ENCODE measurements at places on chromosomes 1 and 21.

- DNase-seq: no peak
Measured at GRCh38 chr1:84861516-84861915, 31.5 kb downstream of the LPAR3 start.

DNA sequence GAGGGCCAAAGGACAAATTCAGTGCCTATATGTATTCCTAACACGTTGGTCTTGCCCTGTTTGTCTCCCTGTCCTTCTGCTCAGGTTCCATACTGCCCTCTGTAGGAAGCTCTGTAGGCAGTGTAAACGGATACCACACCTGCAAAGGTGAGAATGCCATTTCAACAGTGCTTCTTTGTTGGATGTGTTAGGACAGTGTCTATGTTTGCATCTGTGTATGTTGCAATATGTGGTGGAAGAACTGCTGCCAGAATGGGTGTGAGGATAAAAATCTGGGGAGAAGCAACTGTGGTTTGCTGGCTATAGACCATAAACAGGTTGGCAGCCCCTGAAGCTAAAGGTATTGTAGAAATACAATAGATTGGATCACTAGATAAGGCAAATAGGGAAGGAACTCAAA, 113.1 kb upstream of the BMP8A start:
- DNase-seq: no peak

DNA sequence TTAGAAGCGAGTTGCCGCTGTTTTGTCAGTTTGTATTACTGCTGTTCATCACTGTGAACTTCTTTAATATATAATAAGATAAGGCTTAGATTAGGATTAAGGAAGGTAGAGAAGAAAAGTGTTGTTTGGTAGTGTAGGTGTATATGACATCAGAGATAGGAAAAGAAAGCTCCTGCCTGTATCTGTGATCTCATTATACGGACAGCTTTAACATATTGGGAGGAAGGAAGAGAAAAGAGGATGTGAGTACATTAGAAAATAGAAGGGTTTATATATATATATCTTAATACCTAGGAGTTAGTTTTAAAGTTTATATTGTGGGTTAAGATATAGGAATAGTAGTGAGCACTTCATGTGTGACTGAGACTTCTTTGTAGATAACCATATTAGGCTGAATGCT, 71.0 kb downstream of the RALGPS2 start:
- no peak for DNase-seq

DNA sequence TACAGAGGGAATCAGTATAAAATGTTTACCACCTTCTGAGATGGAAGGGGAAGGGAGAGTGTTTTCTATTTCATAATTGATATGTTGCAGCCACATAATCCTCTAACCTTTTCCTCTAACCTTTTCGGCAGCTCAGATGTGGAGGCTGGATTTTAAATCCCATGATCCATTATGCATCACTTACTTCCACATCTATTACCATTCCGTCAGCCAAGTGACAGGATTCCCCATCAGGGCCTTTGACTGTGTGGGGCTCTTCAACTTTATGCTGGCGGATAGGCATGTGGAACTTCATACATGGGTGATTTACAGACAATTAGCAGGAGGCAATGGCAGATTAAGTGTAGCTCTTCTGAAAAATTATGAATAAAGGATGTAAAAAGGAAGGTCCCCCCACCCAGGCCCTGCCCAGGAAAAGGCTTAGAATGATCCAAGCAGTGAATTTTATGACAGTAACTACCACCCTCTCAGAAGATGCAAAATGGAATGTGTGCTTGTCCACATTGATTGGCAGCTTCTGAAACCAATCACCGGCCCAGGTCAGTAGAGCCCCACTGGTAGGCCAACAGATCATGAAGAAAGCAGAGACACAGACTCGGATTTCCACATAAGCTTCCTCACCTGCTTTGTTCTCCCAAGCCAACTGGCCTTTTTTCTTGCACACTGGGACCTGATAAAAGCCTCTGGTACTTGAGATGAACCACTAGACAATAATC, 147.0 kb downstream of the ST6GALNAC5 start:
- no peak for DNase-seq

DNA sequence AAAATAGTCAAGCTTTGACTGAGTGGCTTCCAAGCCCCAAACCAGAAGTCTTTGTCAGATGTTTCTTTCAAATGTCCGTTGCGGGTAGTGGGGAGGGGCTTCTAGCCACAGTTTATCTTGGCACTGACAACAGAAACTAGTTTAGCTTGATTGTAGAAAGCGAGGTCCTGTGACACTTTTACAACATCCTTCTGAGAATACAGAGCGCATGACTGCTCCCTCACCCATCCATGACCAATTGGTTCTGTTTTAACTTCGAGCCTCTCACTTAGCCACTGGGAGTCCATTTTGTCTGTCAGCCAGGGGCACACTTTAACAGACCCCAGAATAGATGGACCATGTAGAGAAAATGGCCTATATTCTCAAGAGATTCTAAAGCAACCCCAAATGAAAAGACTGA, 199.2 kb upstream of the ST6GALNAC5 start:
- no peak for DNase-seq

GRCh38 chr1:47183308-47184089, 6.3 kb downstream of the PDZK1IP1 start:
- no peak for DNase-seq

DNA sequence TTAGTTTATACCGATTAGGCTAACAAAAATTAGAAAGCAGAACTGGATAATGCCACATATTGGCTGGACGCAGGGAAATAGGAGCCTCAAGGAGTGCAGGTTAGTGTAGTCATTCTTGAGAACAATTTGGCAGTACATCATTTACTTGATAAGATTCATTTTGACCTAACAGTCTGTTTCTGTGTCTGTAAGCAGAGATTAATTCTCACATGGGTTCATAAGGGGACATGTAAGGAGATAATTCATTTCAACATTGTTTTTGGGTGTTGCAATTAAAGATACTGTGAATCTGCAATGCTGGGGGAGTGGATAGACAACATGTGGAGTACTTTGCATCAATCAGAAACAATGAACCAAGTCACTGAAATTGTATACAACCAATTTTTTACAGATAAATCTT, 32.0 kb downstream of the AGO3 start:
- no peak for DNase-seq

GRCh38 chr1:109047339-109047738, 5.4 kb upstream of the WDR47 start:
- no peak for DNase-seq

DNA sequence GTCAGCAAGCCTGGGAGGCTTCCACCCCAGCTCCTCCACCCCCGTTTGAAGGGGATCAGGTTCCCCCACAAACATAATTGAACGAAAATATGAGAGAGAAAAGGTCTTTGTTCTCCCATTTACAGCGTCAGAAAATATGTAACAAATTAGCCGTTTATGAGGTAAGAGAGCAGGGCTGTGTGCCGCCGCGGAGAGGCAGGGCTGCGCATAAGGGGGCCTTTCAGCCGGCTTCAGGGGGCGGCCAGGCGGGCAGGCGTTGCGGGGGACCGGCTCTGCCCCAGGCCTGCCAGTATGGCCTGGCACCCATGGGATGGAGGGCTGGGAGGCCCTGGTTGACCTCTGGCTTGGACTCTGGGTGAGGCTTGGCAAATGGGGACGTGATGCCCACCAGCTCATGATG, 179.3 kb downstream of the TRABD2B start:
- DNase-seq: no peak

DNA sequence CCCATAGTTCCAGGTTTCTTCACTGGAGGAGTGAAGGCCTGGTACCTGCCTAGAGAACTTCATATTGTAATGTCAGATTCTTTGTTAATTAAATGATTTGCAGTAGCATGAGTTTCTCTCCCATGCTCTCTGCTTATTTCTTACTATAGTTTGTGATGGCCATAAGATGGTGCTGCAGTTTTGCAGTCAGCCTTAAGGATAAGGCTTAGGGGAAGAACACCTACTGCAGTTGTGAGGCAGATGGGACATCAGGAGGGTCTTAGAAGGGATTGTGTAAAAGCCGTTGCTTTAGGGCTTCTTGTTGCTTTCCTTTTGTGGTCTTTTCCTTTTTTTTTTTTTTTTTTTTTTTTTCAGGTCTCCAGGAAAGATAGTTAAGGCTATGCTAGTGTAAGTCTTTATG, 61.8 kb downstream of the MACF1 start:
- DNase-seq: peak; percentile 32

DNA sequence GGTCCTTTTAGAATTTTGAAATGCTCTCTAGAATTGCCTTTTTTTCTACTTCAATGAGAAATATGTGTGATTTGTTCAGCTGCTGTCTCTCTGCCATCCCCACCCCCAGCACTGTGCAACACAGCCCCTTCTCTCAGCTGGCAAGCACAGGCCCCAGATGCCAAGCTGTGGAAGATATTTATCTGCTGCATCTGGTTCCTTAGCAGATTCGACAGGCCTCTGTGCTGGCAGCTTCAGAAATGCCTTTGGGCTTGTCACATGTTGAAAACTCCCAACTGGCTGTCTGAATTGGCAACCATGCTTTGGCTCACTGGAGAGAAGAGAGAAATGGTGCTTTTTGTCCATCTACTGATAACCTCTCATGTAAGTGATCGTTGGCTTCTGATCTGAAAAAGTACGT, 206.7 kb upstream of the C1orf87 start:
- DNase-seq: peak; percentile 35

GRCh38 chr1:200869753-200870391, 2.9 kb upstream of the GPR25 start:
- DNase-seq: no peak

GRCh38 chr1:214801191-214801590, 198.2 kb downstream of the CENPF start:
- DNase-seq: no peak

DNA sequence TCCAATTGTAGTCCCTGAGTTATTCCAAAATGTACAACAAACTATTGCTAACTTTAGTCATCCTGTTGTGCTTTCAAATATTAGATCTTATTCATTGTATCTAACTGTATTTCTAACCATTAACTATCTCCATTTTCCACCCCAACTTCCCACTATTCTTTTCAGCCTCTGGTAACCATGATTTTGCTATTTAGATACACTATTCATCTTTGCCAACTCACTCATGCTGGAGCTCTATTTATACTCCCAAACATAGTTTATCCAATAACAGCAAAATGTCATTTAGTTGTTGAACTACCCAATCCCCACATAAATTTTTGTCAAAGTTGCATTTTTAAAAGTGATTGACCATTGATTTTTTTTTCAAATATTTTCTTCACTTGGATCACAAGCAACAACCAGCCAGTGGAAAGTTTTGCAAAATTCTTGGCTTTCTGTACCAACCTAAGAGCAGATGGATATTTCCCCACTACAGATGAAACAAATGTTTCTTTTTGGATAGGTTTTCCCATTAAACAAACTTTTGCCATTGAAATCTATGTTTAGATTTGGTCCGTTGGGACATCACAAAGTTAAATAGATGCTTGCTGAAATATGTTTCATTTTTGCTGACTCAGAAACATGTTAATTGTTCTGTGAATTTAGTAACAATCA, 866.0 kb downstream of the LTN1 start:
- DNase-seq: no peak

DNA sequence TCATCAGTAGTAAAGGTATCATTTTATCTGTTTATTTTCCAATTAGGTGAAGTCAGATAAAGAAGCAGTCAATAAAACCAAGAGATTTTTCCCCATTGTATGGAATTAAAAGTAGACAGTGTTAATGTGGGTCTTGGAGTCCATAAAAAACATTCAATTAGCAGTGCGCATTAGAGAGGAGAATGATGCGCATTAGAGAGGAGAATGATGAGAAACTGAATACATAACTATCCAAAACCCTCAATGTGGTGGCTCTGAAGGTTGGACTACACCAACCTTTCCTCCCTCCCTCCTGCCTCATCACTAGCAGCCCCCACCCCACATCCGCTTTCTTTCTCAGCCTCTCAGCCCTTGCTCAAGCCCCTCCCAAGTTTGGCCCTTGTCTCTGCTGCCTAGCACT, 99.5 kb downstream of the DAB1 start:
- no peak for DNase-seq

DNA sequence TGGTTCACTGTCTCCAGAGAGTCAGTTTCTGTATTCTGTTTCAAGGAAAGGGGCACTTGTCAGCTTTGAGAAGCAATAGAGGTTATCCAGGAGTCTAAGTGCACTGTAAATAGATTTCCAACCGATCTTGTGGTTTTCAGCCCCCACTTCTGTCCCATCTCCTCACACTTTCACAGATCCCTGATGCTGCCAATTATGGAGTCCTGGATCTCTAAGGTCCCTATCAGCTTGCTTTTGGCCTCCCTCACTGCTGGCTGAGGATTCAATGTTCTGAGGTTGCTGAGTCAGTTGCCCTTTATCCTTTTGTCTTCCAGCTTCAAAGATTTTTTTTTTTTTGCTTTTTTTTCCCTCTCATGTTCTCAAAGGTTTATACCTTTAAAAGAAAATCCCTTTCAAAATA, 98.4 kb downstream of the DIRAS3 start:
- peak; percentile 44 for DNase-seq

DNA sequence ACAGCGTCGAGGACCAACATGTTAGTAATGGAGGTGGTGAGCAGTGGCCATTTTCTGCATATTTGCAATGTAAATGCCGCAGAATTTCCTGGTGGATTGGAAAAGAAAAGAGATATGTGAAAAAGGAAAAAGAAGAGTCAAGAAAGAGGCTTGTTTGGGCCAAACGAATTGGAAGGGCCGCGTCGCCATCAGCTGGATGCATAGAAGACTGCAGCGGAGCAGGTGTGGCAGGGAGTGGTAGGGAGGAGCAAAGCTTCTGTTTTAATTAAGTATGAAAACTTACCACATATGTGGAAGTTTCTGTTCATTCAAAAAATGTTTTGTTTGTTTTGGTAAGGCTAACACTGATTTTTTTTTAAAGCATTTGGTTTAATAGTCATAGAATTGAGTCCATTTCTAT, 690.7 kb downstream of the NCAM2 start:
- peak; percentile 55 for DNase-seq

DNA sequence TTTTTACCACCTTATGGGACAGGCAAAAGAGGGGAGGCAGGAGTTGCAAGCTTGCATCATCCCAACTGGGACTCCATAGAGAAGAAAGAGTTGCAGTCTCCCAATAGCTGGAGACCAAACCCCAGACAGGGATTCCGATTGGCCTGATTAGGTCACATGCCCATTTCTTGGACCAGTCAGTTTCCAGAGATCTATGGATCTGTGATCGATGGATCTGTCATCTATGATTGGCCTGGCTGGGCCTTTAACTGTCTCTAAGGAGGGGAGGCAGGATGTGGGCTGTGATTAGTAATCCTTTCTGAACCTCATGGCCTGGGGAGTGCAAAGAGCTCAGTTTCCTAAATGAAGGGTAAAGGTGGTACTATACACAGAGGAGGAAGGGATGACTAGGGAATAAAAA, 252.1 kb downstream of the MATN1 start:
- no peak for DNase-seq

DNA sequence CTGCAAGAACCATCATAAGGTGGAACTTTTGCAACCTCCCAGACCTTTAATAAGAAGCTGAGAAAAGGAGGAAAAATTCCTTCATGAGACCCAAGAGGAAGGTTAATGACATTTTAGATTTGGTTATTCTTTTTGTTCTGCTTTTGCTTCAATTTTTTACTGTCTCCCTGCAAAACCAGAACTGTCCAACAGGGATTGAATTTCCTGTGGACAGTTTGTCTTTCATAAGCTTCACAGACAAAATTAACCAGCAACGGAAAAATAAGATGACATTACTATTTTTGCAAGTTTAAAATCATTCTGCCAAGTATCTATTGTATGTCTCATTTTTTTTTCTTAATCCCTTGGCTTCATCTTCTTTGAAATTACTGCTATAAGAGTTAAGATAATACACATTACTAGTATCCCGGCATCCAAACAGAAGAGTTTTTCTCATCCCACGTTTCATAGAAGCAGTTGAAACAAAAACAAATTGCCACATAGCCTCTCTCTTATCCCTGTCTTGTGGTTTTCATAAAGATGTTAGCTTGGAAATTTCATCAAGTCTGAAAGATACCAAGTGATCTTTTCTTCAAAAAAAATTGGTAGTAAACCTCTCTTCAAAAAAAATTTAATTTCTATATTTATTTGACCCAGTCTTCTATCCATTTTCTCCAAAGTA, 465.3 kb upstream of the PTBP2 start:
- peak; percentile 31 for DNase-seq
